ENCODE measurements at places on chromosomes 3 and 15. TPM values are rescaled to one million over a fixed set of nuclear protein-coding genes. Genes with fewer than 3 reads are reported as not detected.

- no peak for DNase-seq
Measured at GRCh38 chr3:249587-250262, 53.2 kb downstream of the CHL1 start.

The SELENOS gene
- 55.2 TPM for total RNA-seq

The LRRC31 gene
- total RNA-seq, result not detected

DNA sequence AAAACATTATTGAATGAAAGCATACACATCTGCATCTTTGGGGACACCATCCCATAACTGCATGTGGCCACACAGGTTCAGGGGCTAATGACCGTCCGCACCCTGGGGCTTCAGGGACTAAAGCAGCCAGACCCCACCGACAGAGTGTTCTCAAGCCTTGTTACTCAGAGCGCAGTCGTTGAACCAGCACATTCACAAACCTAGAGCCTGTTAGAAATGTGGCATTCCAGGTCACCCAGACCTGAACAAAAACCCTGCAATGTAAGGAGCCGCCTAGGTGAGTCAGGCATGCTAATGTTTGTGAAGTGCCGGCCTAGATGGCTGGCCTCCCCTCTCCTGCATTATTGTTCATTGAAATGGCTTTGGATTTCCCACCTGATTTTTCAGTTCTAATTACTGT, 52.3 kb upstream of the HACD2 start:
- no peak for DNase-seq

The CHRFAM7A gene
- not detected for total RNA-seq

The SPTBN5 gene
- 0.69 TPM for total RNA-seq

- DNase-seq, result no peak
Measured at GRCh38 chr3:36874424-36874823, 70.4 kb downstream of the TRANK1 start.

The RLBP1 gene
- not detected for total RNA-seq
